Prostate gland (tissue), 2 donors: ENCODE measurements at places on chromosomes 16 and 17. TPM values are rescaled to one million over a fixed set of nuclear protein-coding genes. Genes with fewer than 3 reads are reported as not detected.

KRT14 gene
- total RNA-seq = 28.1 TPM

- peak overlapping the region; percentile 97 for H3K4me3 ChIP-seq
- no peak for DNase-seq
- H3K27me3 ChIP-seq = no peaks in the 10 kb centered on the region
- no peaks in the 10 kb centered on the region for H3K36me3 ChIP-seq
- peak overlapping the region; percentile 37 for H3K27ac ChIP-seq
- H3K4me1 ChIP-seq = peaks cover 6% of the 10 kb centered on the region
Measured at GRCh38 chr17:36592316-36592715, 637 bp downstream of the DHRS11 start.

- H3K4me3 ChIP-seq = no peak overlapping the region
- no peaks in the 10 kb centered on the region for H3K36me3 ChIP-seq
- H3K4me1 ChIP-seq = peaks cover 23% of the 10 kb centered on the region
- no peaks in the 10 kb centered on the region for H3K27me3 ChIP-seq
Measured at GRCh38 chr17:76529224-76530094, 8.1 kb downstream of the CYGB start.

DNA sequence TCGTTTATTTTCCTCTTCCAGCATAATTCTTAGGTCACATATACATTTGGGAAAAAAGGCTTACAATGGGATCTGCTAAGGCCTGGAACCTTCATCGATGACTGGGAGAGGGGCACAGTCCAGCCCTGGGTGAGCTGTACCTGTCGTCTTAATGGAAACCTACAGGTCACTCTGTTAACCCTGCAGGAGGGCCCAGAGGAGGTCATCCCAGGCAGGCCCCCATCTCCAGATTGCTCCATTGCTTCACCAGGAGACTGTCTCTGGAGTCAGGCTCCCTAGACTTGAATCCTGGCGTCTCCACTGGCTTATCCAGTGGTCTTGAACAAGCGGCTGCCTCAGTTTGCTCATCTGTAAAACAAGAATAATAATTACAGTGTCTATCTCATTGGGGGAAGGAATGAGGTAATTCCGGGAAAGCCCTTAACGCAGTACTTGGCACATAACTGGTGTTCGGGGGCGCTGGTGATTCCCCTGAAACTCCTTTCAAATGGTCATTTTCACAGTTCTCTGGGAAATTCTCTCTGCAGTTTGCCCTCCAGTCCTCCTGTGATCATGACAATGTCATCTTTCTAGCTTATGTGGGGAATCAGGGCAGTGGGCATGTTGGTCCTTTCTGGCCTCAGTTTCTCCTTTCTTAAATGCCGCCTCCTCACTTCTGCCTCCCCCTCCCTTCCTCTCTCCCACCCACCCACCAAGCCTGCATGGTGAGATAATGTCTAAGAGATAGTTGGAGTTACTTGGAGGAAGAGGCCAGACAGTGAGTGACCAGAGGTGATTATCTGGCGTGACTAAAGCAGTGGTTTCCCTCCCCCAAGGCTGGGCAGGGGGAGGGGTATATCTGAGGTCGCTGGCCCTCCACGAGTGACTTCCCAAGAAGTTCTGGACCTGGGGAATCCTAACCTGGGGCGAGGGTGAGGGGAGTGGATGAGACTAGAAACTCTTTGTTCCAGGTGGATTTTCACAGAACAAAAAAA, 31.3 kb upstream of the TAC4 start:
- H3K36me3 ChIP-seq = no peaks in the 10 kb centered on the region
- H3K27me3 ChIP-seq = no peaks in the 10 kb centered on the region
- no peak overlapping the region for H3K4me3 ChIP-seq
- no peaks in the 10 kb centered on the region for H3K4me1 ChIP-seq
- no peak overlapping the region for H3K27ac ChIP-seq

GRCh38 chr17:51185763-51186332, 19.6 kb downstream of the NME2 start:
- H3K4me3 ChIP-seq = no peak overlapping the region
- H3K4me1 ChIP-seq = no peaks in the 10 kb centered on the region
- no peak overlapping the region for H3K27ac ChIP-seq
- no peaks in the 10 kb centered on the region for H3K36me3 ChIP-seq
- no peak for DNase-seq
- H3K27me3 ChIP-seq = no peaks in the 10 kb centered on the region

GRCh38 chr17:20121359-20122253, 112.4 kb downstream of the SPECC1 start:
- H3K27ac ChIP-seq = no peak overlapping the region
- H3K27me3 ChIP-seq = no peaks in the 10 kb centered on the region
- H3K4me3 ChIP-seq = no peak overlapping the region
- H3K4me1 ChIP-seq = no peaks in the 10 kb centered on the region

GRCh38 chr17:6508519-6509030, 47.8 kb downstream of the PITPNM3 start:
- H3K36me3 ChIP-seq = no peaks in the 10 kb centered on the region
- H3K27me3 ChIP-seq = no peaks in the 10 kb centered on the region
- no peak overlapping the region for H3K4me3 ChIP-seq
- H3K4me1 ChIP-seq = no peaks in the 10 kb centered on the region
- DNase-seq = no peak

SLC25A10 gene
- 39.1 TPM for total RNA-seq

- H3K4me3 ChIP-seq = no peak overlapping the region
- no peaks in the 10 kb centered on the region for H3K27me3 ChIP-seq
- no peaks in the 10 kb centered on the region for H3K36me3 ChIP-seq
- H3K27ac ChIP-seq = no peak overlapping the region
- DNase-seq = peak; percentile 15
Measured at GRCh38 chr17:46832945-46833839, 14.7 kb upstream of the WNT3 start.

HP gene
- total RNA-seq = 3.1 TPM
